Activated naive CD8-positive, alpha-beta T cell treated with anti-CD3 and anti-CD28 coated beads, Interleukin-2, amount 50 U/mL, for 16 hours (primary cell): ENCODE measurements at places on chromosomes 5 and 9.

- DNase-seq = no peak
Observed at GRCh38 chr9:130421802-130422276, 22.9 kb upstream of the ASS1 start.

- no peak for DNase-seq
Observed at GRCh38 chr5:36982146-36982545, 105.6 kb downstream of the NIPBL start.

DNA sequence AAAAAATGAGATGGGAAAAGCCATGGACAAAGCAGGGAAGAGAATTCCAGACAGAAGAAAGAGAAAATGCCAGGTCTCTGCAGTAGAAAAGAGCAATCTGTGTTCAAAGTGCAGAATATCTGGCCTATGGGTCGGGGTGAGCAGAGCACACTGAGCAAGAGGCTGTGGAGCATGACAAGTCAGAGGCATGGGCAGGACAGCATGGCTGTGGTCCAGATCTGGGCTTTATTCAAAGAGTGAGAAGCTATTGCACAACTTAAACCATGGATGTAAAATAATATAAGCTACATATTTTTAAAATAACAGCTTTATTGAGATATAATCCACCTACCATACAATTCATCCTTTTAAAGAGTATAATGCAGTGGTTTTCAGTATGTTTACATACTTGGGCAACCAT is 133.1 kb upstream of the SPDL1 start:
- DNase-seq = no peak

DNA sequence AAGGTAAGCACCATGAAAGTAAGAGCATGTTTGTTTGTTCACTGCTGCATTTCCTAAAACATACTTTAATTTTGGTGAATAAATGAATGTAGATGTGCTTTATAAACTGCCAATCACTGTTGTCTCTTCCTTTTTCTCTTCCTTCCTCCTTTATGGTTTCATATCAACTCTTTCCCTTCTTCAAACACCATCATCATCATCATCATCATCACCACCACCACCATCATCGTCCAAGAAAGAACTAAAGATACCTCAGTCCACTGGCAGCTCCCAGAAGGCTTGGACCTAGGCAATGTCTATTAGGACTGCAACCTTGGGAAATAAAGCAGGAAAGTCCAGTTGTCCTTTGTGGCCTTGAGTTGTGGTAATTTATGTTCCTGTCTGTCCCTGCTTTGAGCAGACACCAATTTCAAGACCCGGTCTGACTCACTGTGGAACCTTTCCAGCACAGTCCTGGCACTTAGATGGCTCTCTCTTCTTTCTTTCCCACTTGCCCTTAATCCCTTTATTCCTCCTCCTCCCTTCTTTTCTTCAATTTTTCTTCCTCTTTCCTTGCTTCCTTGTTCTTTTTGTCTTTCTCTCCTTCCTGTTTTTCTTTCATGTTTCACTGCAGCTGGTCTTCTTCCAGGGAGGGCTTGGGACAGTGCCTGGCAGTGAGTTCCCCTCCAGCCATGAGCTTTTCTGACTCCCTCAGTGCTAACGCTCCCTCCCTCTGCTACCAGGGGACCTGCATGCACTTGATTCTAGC is 99.3 kb downstream of the ANGPTL2 start:
- DNase-seq = no peak

- no peak for DNase-seq
Observed at GRCh38 chr9:136230365-136230764, 15.2 kb downstream of the QSOX2 start.

GRCh38 chr5:97726106-97726505 is 543.1 kb upstream of the RIOK2 start:
- DNase-seq = no peak

DNA sequence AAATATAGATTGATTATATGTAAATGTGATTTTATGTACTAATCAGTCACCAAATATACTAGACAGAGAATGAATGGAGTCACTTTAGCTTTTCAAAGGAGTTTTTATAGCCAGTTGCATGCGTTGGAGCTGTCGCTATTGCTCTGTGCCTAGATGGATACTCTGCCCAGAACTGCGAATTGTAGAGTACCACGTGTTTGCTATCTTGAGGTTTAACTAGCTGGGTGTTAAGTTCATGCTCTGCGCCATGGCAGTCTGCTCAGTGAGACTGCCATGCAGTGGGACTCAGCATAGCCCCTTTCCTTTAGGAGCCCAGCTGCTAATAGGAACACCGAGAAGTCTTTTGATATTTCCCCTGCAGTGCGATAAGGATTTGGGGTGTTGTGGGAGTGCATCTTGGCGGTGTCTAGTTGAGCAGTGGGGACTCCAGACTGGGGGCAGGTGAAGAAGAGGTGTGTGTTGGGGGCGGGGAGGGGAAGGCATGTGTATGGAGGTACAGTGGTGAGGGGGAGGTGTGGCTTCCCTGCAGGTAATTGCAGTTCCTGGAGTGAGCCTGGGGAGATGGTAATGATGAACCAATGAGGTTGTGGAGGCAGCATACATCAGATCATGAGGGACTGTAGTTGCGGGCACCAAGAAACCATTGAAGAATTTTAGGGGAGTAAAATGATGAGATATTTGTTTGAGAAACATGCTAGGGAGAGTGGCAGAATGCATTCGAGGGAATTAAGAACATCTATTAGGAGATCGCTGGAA is 118.9 kb downstream of the TRIO start:
- DNase-seq = no peak
